Hepatocyte (in vitro differentiated cells): ENCODE measurements at places on chromosomes 4 and X. TPM values are rescaled to one million over a fixed set of nuclear protein-coding genes. Genes with fewer than 3 reads are reported as not detected.

DNA sequence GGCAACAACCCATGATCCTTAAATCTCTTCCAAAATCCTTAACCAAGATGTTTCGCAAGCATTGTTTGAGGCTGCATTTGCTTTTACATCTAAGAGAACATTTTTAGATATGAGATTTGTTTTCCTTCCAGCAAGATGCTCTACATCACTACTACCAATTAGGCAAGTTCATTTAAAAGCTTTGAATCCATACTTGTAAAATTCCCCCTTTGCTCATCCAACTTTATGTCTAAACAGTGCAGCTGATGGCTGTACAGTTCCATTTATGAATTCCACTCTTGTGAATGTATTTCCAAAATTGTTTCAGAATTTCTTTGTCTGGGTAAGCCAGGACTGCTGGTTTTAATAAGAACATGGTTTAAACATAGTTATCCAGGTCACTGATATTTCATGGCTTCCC lies 31.5 kb downstream of the RAI2 start:
- no peaks in the 10 kb centered on the region for H3K4me1 ChIP-seq
- no peak for DNase-seq
- no peak overlapping the region for H3K4me3 ChIP-seq
- no peaks in the 10 kb centered on the region for H3K36me3 ChIP-seq
- H3K27me3 ChIP-seq: no peaks in the 10 kb centered on the region

GRCh38 chrX:4263030-4263803 lies 549.8 kb upstream of the PRKX start:
- no peaks in the 10 kb centered on the region for H3K36me3 ChIP-seq
- peaks cover 3% of the 10 kb centered on the region for H3K4me1 ChIP-seq
- H3K4me3 ChIP-seq: no peak overlapping the region
- peak; percentile 48 for DNase-seq

GRCh38 chr4:81164623-81165416 lies 50.2 kb downstream of the PRKG2 start:
- H3K27me3 ChIP-seq: no peaks in the 10 kb centered on the region
- no peak overlapping the region for H3K4me3 ChIP-seq
- no peaks in the 10 kb centered on the region for H3K36me3 ChIP-seq
- peak overlapping the region; percentile 94 for H3K27ac ChIP-seq

- no peaks in the 10 kb centered on the region for H3K27me3 ChIP-seq
- no peaks in the 10 kb centered on the region for H3K36me3 ChIP-seq
Measured at GRCh38 chr4:16496501-16496900, 270.2 kb upstream of the TAPT1 start.

GRCh38 chrX:129798888-129799287 lies 19.1 kb downstream of the SASH3 start:
- no peaks in the 10 kb centered on the region for H3K4me1 ChIP-seq
- H3K27me3 ChIP-seq: no peaks in the 10 kb centered on the region
- H3K27ac ChIP-seq: no peak overlapping the region
- DNase-seq: no peak

DNA sequence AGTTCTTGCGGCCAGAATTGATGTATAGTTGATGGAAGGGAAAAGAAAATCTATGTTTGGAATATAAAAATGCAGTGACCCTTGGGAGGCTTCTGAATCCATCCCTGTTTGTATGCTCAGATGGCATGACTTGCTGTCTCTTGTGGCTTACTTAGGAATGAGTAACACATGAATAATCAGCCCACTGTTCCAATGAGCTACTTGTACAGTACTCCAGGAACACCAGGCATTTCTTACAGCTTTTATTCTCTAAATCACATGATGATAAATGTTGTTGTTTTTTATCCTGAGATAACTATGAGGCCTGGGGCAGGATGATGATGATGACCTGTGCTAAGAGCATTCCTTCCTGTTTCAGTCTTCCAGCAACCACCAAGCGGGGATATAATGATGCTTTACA lies 18.9 kb downstream of the TMPRSS11E start:
- DNase-seq: no peak
- no peak overlapping the region for H3K4me3 ChIP-seq
- no peaks in the 10 kb centered on the region for H3K36me3 ChIP-seq
- H3K27me3 ChIP-seq: no peaks in the 10 kb centered on the region

Gene LINC00632
- polyA plus RNA-seq: 48.3 and 51.5 TPM in 2 replicates

Gene TCEAL6
- polyA plus RNA-seq: not detected in 2 replicates

Gene ASB9
- 4.1 and 4.7 TPM in 2 replicates for polyA plus RNA-seq

Gene KLHL13
- 12.3 and 18.5 TPM in 2 replicates for polyA plus RNA-seq

Gene MAGEA10
- polyA plus RNA-seq: not detected in 2 replicates

Gene VEGFC
- 3.2 and 4.2 TPM in 2 replicates for polyA plus RNA-seq
